Myocyte (in vitro differentiated cells): ENCODE measurements at places on chromosomes 4 and X. TPM values are rescaled to one million over a fixed set of nuclear protein-coding genes. Genes with fewer than 3 reads are reported as not detected.

GRCh38 chrX:75957107-75957610 lies 172.1 kb upstream of the MAGEE2 start:
- no peak for DNase-seq

DNA sequence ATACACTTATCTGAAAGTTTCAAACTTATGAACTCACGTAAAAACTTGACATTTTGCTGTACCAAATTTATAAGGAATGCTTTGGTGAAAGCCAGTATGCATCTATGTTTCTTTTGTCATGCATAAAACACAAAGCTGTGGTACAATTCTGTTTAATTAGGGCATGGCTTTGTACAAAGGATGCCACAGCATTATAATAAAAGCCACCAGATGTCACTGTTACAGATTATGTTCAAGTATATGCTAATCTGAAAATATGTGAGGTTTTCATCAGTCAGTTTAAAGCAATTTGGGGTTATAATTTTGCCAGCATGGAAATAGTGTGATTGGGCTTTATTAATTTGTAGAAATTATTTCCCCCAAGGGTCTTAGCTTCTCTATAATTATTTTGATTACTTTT lies 69.0 kb downstream of the ATOH1 start:
- DNase-seq, result peak; percentile 5

DNA sequence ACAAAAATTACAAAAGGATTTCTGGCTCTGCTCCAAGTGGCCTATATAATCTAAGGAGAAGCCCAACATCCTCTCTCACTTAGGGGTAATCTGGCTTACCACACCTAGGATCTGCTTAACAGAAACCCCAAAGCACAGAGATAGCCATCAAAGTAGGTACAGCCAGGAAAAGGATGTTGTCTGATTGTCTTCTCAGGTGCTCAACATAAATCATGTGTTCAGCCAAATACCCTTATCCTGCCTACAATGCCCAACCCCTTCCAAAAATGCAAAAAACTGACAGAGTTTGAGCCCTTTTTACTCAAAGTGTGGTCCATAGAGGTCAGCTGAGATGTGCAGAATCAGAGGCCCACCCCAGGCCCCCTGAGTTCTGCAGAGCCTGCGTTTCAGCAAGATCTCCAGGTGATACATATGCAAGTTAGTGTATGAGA lies 53.9 kb downstream of the PPM1K start:
- no peak for DNase-seq

Gene RWDD4
- 50.6 and 65.1 TPM in 2 replicates for total RNA-seq

- DNase-seq, result peak; percentile 41
Observed at GRCh38 chrX:118976599-118977340, 2.4 kb downstream of the LONRF3 start.

DNA sequence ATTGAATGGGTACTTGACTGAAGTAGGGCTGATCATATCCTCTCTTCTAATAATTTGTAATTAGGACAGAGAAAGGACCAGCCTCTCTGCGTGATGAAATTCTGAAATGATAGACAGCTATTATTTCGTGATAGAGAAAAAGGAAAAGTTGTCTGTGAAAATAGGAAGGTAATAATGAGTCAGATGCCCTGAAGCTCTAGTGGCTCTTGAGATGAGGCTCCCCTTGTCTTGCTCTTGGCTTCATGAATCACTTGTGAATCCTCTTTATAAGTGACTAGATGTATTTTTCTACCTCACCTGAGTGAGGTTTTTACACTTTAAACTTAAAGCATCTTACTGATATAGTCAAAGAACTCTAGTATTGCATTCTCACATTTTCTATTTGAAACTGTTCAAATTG lies 888.9 kb downstream of the PCDH18 start:
- DNase-seq, result no peak

DNA sequence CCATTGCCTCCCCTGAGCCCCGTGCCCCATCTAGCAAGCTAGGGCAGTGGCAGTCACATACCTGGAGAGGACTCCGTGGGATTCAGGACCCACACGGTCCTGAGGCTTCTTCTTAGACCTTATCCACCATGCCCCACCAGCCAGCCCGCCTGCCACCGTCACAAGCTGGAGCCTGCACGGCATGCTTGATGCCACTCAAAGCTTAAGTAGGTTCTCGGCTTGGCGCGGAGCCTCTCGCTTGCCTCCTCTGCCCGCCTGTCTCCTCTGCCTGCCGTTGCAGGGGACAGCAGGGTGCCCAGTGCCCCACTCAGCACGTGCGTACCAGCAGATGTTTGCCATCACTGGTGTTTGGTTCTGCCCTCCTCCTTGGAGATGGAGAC lies 14.1 kb downstream of the PSAPL1 start:
- no peak for DNase-seq

Gene GAGE12H
- not detected in 2 replicates for total RNA-seq

Gene ZAR1
- not detected in 2 replicates for total RNA-seq

Gene STK26
- total RNA-seq, result 4.0 and 6.1 TPM in 2 replicates

DNA sequence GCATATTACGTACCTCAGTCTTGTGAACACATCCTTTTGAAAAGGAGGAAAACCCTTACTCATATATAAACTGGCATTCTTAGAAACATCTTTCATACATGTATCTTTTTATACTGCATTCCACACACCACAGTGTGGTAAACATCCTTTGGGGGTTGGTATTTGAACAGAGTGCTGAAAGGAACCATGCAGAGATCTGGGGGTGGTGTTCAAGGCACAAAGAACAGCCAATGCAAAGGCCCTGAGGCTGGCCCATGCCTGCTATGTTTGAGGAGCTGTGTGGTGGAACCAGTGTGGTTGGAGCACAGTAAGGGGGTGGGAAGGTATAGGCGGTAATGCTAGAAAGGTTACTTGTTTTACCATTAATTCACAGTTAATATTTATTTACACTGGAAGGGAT lies 2.0 kb downstream of the ELK1 start:
- no peak for DNase-seq

Gene PDGFC
- 38.0 and 49.5 TPM in 2 replicates for total RNA-seq

- DNase-seq, result no peak
Observed at GRCh38 chrX:10054396-10054795, 87.2 kb downstream of the CLDN34 start.

GRCh38 chr4:119244832-119245231 lies 32.3 kb downstream of the USP53 start:
- no peak for DNase-seq

Gene DMP1
- total RNA-seq, result 0.08 TPM in 1 of 2 replicates, not detected in the other

Gene UNC5C
- 0.31 and 0.35 TPM in 2 replicates for total RNA-seq

DNA sequence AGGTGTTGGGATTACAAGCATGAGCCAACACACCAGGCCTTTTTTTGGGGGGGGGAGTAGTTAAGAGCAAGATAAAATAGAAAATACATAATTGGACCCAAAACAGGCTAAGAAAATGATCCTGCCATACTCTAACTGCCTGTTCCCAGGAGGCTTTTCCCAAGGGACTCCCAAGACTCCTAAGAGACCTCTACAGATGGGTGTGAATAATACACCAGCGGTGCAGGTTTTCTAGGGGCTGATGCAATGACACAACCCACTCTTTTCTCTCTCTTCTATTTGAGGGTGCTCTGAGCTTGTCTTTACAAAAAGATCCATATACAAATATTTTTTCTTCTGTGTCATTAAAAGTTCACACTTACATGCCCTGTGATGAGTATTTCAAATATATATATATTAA lies 116.9 kb downstream of the RASL11B start:
- no peak for DNase-seq

Gene MMRN1
- total RNA-seq, result not detected in 2 replicates

DNA sequence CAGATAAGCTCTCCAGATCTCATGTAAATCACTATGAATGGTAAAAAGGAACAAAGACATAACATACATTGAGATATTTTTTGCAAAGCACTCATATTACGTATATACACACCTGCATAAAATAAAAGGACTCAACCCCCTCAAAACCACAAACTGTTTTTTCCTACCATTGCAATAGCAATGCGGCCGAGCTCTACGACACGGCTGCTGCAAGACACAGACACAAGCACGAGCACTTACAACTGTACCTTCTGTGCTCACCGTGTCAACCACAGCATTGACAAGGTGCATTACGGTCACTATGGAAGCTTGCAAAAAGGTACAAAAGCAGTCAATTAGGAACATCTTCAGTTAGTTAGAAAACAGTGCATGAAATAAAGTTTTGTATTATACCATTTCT lies 37.1 kb upstream of the MTNR1A start:
- DNase-seq, result no peak

DNA sequence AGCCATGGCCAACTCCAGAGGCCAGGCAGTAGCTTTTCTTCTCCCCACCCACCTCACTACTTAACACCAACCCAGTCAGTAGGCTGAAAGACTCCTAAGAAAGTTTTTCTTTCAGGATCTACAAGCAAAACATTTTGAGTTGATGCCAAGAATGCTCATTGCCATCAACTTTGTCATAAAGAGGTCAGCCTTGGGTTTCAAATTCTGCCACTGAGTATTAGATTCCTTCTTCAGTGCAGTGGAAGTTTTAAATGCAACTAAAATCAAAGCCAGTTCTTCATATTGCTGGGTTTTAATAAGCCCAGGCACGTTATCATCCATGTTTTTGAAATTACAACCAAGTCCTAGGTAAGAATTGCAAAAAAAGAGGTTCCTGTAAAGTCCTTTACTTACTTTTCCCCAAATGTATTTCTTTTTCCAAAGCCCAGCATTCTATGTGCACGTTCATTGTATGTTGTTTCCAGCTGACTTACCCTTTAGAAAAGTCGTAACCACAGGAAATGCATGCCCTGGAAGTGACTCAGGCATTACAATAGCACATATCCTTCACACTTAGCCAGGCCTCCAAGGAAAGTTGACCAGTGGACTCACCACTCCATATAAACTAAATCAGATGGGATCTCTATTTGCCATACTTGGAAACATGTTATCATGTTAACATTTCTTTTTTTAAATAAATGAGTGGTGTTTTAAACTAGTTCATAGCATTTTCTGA lies 229.9 kb downstream of the SOX3 start:
- DNase-seq, result peak; percentile 18

DNA sequence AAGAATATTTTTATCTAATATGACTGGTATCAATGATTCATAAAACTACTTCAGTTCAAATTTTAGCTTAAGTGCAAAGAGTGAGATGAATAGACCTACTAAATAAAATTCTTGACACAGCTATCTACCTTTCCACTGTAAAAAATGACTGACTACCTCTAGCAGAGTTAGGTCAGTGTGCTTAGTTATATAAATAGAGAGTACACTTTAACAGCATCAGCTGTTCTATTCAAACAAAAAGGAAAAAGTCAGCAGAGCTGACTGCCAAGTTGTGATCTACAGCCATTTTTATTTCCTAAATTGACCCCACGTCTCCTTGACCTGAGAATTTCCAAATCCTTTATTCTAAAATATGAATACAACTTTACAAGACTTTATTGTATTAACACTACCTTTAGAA lies 262.4 kb downstream of the CAMK2D start:
- peak; percentile 50 for DNase-seq

GRCh38 chrX:15269618-15270521 lies at the start of gene ASB9:
ASB9 (minus strand) TSS chrX:15270083; CDS start chrX:15269874, 209 bp downstream.
- DNase-seq, result peak; percentile 42

Gene AADAT
- 3.7 and 9.1 TPM in 2 replicates for total RNA-seq

DNA sequence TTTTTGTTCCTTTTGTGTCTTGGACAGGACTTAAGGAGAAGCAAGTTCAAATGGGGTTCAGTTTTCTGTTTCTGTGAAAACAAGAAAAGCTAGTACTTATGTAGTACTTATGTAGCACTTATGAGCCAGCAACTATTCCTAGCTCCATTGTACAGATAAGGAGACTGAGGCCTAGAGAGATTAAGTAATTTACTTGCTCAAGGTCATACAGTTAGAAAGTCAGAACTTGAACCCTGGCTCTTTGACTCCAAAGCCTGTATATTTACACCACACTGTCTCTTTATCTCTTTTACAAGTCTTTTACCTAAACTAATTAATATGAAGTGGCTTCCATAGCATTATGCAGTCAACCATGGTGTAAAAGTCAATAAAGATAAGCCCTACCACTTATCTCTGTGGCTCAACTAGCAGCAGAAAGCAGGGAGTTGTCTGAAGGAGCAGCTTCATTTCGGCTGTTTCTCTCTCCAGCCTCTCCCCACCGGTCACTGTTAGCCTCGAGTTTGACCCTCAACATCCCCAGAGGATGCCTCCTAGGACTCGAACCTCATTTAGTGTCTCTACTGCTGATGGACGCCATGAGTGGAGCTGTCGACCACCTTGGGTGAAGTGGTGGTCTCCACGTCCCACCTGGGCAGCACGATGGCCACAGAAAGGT lies 209.9 kb downstream of the SHROOM3 start:
- DNase-seq, result no peak

DNA sequence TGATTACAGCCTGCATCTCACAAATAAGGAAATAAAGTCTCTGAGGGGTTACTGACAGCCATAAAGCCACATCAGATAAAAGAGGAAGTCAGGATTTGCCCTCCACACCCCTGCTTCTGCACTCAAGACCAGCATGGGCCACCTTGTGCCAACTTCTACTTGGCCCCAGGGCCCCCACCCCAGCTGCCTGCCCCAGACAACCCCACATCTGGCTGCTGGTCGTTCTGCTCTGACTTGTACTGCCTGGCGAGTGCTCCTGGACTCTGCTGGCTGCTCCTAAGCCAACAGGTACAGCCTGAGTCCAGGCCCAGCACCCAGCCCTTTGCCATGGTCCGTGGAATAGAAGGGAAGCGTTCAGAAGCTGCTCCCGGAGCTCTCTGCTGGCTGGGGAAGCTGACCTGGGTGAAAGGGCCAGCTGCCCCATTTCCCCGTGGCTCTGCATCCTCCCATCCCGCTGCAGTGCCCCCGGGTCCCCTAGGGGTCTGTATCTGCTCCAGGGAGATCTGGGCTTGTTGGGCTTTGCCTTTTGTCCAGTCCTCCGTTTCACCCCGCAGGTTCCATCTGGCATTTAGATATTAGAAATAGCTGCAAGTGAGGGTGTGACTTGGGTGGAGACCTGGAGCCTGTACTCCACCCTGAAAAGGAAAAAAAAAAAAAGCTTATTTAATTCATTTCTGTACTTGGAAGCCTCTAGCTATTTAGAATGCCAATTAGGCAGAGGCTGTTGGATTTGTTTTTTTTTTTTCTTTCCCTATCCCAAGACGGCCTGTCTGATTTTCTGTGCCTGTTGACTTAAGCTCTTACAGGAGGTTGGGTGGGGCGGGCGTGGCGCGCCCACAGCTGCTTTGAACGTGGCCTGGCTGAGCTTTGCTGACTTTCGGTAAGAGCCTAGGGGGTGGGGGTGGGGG lies 194.7 kb downstream of the PTTG2 start:
- DNase-seq, result peak; percentile 81

Gene JCHAIN
- 4.0 and 12.5 TPM in 2 replicates for total RNA-seq

DNA sequence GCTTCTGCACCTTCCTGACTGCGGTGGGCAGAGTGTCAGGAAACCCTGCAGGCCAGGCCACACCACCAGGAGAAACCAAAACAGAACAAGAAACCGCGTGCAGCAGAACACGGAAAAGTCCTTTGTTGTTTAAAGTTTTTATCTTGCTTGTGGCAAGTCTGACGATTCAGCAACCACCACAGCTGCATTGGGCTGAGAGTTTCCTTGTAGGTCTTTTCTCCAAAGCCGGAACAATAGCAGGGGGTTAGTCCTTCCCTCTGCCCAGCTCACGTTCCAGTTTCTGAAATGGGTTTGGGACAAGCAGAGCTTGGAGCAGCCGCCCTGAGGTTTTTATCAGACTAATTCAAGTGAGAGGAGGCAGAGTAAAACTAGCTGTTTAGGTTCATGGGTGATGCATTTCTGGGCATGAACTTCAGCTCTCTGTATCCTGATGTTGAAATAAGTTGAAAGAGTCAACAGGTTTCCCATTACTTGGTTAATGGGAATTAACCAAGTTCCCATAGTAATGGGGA lies 216.9 kb downstream of the PTTG2 start:
- DNase-seq, result peak; percentile 84

GRCh38 chr4:138639018-138639741 lies 376.4 kb upstream of the NOCT start:
- DNase-seq, result no peak
